ENCODE measurements at places on chromosomes 5 and 9. TPM values are rescaled to one million over a fixed set of nuclear protein-coding genes. Genes with fewer than 3 reads are reported as not detected.

GRCh38 chr9:131776473-131776872 is 36.6 kb upstream of the RAPGEF1 start:
- no peak for DNase-seq

DNA sequence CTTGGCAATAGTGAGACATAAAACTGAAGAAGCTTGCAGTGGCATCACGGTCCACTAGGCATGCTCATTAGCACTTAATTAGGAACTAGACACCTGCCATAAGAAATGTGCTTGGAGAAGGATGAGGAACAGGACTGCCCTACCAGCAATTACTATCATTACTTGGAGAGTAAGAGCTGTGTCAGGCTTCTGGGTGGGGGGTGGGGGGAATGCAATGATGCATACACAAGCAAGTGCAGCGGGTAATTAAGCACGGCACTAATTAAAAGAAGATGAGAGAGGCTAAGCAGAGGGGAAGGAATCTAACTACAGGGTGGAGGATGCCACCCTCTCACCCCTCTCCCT is 53.1 kb downstream of the TLE1 start:
- no peak for DNase-seq

DNA sequence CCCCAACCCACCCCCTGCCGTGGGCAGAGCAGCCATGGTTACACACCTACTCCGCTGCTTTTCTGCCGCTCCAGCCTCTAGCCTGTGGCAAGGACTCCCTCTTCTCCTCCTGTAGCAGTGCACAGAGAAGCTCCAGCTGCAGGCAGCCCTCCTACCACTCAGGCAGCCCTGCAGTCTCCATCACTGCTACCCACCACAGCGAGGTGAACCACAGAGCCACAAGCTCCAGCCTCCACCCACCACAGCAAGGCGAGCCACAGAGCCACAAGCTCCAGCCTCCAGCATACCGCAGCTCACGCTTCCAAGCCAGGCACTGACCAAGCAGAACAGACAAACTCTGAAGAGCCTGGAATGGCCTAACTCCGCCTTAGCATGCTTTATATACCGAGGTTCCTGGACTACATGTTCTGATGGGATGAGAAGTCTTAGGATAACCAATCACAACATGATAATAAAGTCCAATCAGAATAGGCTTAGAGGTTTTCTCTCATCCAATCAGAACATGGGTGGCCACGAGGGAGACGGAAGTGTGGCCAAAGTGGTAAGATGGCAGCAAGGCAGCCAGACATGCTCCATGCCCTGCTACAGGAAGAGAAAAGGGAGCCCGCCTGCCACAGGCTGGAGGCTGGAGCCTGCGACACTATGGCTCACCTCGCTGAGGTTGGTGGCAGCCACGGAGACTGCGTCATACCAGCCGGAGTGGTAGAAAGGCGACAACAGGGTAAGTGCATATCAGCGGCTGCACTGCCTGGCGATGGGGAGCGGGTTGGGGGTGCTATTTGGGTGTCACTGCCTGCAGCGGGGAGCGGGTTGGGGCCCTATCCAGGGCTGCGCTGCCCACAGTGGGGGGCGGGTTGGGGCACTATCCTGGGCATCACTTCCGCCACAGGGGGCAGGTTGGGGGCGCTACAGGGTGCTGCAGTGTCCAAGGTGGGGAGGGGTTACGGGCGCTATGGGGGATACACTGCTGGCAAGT is 75.8 kb upstream of the PCAT7 start:
- no peak for DNase-seq

DNA sequence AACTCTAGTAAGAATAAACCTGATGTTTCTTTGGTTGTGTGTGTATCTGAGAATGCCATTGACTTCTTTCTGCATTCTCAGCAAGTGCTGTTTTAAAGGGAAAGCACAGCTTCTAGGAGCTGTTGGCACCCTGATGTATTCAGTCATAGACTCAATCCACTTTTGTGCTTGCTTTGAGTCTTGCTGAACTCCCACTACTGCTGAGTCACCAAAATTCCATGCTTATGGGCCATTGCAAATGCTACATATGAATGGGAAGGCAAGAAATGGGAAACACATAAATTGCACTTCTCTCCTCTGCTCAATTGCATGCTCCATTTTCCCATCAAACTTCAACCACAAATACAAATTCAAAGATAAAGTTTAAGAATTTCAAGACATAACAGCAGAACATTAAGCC is 9.8 kb upstream of the FTMT start:
- no peak for DNase-seq

Gene PCDHGC3
- polyA plus RNA-seq: 603 TPM

Gene PCDHGA12
- 8.3 TPM for polyA plus RNA-seq

Gene DHX29
- 28.1 TPM for polyA plus RNA-seq

Gene CACNA1B
- 20.8 TPM for polyA plus RNA-seq

Gene CCDC152
- polyA plus RNA-seq: 9.5 TPM

All from spinal cord (tissue), 10 donors.